GM23338 (cell line): ENCODE measurements at places on chromosomes 12 and 14.

GRCh38 chr12:20097626-20098025, 270.7 kb upstream of the PDE3A start:
- no peak for DNase-seq

DNA sequence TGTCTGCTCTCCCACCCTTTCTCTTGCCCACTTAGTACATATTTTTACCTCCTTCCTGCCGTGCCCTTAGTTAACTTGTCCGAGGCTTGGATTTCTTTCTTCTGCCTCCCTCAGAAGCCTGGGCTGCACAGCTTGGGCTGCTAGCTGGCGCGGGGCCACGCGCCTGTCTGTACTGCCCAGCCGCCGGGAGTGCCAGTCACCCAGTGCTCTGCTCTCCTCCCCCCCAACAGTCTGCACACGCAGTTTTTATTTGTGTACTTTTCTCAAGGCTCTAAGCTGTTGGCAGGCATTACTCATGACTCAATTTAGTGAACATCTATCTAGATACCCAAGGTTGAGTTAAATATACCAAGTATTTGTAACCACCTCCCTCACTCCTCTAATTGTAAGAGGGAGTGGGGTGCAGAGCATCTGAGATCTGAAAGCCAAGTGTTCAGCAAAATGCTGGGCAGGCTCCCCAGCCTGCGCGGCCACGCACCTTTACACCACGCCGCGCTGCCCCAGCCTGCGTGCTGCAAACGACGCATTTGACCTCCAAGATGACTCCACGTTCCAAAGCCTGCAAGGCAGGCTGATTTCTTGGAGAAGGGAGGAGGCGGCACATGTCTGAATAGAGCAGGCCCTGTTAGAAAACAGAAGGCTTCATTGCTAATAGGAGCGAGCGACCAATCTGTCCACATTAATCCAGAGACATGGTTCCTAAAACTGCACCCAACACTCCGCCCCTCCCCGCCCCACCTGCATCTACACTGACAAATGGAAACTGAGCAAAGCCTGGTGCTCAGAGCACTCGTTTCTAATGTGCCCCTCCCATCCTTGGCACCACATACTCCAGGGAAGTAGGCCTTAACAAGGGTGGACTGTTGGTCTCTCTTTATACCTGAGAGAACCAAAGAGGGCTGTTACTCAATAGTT, 18.2 kb upstream of the CACNA2D4 start:
- DNase-seq = no peak

DNA sequence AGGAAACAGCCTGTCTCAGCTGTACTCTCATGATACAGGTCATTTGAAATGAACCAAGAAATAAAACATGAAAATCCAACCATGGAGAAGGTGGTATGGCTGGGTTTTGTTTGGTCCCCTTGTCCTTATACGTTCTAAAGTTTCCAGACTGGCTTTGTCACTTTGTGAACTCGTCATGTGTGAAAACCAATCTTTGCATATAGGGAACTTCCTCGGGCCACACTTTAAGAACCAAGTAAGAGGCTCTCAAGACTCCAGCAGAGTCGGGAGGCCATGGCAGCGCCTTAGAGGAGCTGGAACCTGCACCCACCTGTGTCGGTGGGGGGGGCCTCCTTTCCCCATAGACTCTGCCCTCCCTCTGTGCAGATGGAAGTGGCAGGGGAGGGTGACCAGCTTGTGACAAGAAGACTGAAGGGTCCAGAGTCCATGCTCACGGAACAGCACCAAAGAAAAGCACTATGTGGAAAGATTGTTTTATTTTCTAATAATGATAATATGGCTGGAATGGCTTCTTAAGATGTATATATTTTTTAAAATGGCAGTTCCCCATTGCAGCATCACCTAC, 125.3 kb downstream of the ESRRB start:
- DNase-seq = no peak

DNA sequence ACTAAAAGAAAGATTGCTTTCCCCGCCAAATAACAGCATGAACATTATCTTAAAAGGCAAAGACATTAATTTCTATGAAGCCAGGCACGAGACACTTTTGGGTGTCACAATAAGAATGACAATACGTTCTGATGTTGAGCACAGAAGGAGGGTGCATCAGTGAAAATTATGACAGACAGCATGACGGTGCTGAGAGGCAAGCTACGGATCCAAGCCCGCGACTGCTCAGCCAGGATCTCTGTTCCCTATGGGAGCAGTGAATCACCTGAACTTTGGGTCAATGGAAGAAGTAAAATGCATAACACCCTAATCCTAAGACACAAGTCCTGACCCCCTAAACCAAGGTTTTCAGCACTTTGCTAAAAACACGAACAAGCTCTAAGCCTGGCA, 51.7 kb downstream of the SLC25A47 start:
- no peak for DNase-seq

DNA sequence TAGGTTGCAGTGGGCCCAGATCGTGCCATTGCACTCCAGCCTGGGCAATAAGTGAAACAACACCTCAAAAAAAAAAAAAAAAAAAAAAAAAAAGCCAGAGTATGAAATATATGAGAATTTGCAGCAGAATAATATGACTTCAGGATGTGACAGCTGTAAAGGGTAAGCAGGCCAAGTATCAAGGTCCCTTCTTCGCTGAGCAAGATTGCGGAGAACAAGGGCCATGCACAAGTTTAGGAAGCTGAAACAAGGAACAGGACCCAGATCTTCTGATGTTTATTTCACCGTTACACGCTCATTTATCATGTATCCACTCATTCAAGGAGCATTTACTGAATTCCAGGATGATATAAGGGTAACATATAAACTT, 659 bp upstream of the FOXJ2 start:
- no peak for DNase-seq

- peak; percentile 90 for DNase-seq
Measured at GRCh38 chr14:50559990-50560930, at the start of gene ATL1. Gene ATL1 (plus strand): TSS chr14:50560145. CDS start chr14:50560266, 121 bp downstream.

- DNase-seq = peak; percentile 81
Measured at GRCh38 chr14:66624336-66624937, 116.5 kb downstream of the GPHN start.

DNA sequence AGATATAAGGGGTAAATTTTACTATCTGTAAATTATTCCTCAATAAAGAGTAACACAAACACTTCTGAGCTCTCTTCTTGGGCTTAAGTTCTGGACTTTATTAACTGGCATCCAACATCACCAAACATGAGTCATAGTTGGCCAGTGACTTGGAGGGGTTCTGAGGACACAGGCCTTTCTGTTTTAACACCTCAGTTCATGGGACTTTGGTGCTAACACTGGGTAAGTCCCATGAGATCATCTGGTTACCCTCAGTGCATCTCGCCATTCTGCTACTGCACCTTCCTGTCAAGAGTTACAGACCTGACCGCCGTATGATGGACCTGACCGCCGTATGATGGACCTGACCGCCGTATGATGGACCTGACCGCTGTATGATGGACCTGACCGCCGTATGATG, 9.9 kb downstream of the SLC15A4 start:
- no peak for DNase-seq

DNA sequence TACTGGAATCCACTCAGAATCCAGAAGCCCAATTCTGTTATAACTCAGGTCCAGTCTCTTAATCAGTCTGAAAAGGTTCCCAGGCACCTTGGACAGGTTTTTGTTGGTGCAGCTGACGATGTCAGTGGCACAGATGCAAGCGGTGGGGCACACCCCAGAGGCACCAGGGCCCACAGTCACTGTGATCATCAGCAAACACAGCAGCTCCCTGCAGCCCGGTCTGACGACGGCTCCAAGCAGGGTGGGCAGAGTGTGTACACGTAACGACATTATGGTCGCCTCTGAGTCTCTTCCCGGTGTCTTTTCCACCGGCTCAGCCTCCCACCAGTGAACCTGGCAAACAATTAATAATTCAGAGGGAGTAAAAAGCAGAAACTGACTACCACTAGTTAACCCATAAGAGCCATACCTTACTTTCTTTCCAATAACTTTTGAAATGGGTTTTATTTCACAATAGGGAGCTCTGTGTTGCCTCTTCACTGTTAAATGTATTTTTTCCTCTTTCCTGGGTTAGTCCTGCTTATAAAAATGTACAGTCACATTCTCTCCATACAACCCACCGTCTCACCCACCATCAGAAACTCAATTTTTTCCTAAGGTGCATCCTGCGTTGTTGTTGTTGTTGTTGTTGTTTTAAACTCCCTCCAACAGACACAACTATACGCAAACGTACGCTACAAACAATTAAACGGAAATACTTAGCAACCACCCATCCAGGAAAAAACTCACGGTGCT, 521 bp upstream of the PCED1B start:
- no peak for DNase-seq

- DNase-seq = no peak
Measured at GRCh38 chr14:91254461-91254860, 10.0 kb upstream of the GPR68 start.

DNA sequence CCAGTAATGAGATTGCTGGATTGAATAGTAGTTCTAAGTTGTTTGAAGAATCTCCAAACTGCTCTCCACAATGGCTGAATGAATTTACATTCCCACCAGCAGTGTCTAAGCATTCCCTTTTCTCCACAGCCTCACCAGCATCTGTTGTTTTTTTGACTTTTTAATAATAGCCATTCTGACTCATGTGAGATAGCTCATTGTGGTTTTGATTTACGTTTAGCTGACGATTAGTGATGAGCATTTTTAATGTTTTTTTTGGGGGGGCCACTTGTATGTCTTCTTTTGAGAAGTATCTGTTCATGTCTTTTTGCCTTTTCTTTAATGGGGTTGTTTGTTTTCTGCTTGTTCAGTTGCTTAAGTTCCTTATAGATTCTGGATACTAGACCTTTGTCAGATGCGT, 8.1 kb upstream of the SLC15A5 start:
- DNase-seq = no peak

DNA sequence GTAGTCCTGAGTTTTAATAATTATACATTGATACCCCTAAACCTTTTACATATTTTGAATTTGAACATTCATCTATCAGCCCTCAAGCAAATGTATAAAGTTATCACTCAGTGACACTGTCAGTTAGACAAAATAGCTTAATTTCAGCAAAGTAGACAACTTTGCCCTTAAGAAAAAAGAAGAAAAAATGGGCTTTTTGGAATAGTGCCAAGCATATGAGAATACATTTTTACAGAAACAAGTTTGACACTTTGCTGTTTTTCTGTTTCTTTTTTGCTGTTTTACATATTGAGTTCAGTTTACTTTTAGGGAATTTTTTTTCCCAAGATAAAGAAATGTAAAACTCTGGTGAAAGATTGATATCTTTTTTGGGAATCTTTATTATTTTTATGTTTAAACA, 14.3 kb downstream of the TBK1 start:
- DNase-seq = no peak

DNA sequence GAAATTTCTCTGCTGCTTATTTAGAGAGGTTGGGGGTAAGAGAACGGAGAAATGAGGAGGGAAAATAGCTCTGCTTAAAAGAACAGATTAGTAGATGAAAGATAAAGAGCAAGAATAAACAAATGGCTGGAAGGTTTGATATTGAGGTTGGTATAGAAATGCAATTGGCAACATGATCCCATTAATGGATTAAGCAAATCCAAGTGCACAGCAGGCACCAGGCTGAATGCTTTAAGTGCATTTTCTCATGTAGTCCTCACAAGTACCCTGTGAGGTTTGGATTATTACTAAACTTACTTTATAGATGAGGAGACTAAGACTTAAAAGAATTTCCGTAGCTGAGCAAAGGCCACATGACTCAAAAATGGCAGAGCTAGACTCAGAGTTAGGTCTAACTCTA, 76.9 kb upstream of the ATF1 start:
- DNase-seq = no peak

GRCh38 chr14:24432259-24433131, 2.7 kb downstream of the KHNYN start:
- DNase-seq = no peak

DNA sequence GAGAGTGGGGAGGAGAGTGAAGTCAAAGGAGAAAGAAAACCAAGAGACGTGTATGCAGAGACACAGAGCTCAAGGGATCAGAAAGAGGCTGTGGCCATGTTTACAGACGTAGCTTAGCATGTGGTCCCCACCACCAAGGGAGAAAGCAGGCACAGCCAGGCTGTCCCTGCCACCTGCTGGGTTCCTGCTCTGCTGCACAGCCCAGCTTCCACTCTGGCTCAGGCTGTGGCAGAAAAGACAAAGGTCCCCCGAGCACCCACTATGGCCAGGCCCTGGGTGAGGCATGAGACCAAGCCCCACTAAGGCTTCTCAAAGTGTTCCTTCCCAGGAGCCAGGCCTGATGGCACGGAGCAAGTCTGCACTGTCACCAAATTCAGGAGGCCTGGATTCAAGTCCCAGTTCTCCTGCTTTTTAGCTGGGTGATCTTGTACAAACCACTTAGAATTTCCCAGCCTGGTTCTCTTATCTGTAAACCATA, 25.9 kb upstream of the COL2A1 start:
- no peak for DNase-seq

GRCh38 chr14:93716002-93716745, 72.1 kb downstream of the PRIMA1 start:
- no peak for DNase-seq

DNA sequence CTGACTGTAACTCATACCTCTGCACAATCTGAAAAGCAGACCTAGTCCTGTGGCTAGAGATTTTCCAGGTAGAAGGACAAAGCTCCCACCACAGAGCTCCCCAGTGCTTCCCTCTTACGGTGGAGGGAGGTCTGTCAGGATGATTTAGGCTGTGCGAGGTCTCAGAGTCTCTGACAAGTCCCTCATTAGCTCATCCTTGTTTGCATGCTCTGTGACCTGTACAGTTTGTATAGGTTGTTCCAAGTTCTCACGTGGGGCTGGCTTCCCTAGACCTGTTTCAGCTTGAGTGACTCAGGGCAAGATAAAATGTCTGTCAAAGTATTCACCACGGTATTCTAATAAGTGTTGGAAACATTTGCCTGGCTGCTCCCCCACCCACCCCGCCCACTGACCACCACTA, 34.8 kb downstream of the ASCL1 start:
- DNase-seq = no peak

DNA sequence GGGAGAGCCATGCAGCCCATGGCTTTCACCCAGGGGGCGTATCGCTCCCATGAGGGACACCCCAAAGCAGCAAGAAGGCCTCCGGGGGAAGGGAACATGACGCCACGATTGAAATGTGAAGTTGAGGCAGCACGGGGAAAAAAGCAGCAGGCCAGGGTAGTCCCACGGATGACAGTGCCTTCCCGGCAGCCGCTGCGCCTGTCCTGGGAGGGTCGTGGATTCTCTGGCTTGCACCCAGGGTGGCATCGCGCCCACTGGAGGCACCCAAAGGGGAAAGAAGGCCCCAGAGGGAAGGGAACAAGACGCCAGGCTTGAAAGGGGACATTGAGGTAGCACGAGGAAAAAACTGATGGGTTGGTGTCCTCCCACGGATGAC, 161.6 kb upstream of the ALG10B start:
- no peak for DNase-seq

DNA sequence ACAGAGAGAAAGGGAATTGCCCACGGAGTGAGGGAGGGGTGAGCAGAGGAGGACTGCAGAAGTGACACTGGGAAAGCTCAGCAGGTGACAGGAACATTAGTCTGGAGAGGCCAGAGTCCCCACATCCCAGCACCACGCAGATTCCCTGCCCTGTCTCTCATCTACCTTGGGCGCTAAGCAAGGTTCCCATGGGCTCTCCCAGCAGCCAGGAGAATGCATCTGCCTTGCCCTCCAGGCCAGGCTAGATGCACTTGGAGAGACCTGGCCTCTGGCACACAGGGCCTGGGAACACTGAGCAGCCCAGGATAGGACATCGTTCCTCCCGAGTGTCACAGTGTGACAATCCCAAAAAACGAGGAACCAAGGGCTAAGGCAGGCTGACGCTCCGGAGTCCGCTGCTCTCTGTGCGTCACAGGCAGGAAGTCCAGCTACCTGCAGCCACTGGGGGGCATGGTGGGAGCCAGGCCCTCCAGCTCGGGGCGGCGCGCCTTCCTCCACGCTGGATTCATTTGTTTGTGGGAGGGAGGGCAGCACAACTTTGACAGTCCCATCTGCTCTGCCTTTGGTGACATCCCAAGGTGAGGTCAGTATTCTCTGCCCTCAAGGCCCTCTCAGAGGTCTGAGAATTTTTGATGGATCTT, 5.4 kb upstream of the NGB start:
- no peak for DNase-seq
